ENCODE measurements at places on chromosomes 1 and 21.

GRCh38 chr1:54037476-54037875, 15.5 kb downstream of the TMEM59 start:
- DNase-seq = no peak

DNA sequence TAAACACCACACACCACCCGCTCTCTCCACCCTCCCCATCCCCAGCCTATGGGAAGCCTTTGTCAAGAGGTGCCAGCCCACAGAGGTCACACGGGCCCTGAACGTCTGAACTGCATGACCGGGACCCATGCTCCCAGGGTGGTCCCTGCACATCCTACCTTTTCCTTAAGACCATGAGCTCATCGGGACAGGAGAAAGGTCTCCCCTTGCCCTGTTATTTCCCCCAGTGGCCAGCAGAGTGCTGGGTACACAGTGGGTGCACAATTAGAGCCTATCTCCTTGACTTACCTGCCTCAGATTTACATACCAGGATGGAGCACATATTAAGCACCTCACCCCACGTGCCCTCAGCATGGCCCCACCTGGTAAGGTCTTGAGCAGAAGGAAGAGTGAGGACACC, 30.9 kb downstream of the ACTA1 start:
- no peak for DNase-seq

DNA sequence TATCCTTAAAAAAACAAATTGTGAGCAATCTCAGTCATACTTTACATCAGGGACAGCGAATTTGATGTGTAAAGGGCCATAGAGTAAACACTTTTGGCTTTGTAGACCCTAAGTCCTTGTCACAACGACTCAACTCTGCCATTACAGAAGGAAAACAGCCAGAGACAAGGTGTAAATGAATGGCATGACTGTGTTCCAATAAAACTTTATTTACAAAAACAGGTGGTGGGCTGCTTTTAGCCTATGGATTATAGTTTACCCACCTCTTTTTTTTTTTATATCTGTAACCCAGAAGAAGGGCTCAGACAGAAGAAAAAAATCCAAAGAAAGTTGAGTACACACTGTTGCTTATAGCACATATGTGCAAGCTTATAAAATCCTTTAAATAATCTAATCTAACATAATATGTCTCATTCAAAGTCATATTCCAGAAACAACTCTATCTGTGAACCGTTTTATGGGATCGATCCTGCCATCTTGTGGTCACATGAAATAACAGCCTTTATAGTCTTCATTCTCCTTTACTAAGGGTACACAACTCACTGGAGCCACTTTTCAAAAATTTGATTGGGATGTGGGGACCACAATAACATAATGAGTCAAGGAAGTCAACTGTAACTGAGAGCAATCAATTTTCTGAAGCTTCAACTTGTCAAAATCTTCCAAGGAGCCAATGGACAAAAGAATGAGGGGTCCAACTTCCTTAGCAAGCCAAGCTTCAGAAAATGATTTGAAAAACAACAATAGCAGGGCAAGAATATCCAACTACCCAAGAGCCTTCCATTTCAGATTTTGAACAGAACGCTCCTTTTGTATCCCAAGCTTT, 142.2 kb upstream of the KRTAP19-8 start:
- DNase-seq = peak; percentile 8

- DNase-seq = no peak
Observed at GRCh38 chr1:119358636-119359035, 9.9 kb upstream of the HAO2 start.

DNA sequence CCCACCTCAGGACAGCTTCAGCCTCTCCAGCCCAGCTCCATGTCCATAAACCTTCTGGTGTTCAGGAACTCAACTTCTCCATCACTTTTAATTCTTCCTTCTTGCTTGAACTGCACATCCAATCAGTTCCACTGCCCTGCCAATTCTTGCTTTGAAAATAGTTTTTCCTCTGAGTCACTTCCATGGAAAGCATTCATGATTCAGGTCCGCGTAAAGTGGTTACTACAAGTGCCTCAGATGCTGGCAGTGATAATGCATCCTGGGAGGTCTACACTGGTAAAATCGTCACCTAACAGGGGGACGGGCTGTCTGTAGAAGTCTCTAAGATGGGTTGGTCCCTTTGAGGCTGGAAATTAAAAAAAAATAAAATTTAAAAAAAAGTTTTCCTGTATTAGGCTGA, 25.9 kb upstream of the RCAN1 start:
- DNase-seq = no peak

GRCh38 chr1:81007024-81007423, 793.7 kb upstream of the ADGRL2 start:
- no peak for DNase-seq

DNA sequence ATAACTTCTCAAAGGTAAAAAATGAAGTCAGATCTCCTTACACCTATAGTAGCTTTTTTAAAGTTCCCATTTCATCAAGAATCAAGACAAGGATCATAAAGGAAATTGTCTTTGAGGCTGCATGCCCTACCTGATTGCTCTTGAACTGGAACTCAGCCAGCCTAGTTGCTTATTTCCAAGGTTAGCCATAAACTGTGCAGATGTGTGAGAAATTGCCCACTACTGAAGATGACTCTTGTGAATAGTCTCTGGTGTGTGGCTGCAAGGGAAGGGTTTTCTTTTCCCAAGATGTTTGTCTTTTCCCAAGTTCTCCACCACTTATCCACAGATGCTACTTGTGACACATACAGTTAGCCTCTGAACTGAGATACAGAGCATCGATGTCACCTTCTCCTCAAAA, 81.7 kb upstream of the DUSP10 start:
- no peak for DNase-seq

DNA sequence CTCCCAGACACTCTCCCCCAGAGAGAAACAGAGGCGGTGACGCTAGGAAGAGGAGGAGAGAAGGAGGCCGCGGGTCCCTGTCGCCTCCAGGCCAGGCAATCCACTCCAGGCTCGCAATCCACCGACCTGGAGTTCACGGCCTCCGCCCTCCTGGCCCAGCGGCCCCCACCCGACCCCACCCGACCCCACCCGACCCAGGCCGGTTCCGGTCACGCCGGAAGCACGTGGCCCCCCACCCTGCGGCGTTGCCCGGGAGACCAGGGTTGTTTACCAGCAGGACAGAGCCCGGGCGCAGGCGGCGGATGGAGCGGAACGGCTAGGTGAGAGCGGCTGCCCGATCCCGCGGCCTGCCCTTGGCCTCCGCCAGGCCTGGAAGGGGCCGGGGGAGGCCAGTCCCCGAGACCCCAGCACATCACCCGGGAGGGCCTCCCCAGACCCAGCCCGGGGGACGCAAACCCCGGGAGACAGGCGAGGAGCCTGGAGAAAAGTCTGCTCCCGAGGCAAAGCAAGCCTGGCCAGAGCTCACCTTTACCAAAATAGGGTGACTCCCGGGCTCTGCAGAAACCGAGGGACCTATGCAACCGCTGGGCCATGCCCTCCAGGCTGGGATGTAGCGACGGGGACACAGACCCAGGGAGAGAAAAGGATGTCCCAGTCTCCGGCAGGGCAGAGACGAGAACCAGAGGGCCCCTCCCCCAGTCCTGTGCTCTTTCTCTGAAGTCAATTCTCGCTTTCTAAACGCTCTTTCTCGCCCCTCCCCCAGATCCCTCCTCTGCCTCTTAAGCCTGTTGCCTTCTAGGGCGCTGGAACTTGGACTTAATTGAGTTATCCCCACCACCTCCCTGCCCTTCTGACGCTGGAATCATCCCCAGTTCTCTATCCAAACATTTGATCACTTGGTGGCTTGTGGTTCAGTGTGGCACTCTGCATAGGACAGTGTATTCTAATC, at the start of the genes PLA2G2C and UBXN10:
Gene PLA2G2C (minus strand): TSS at position 685 of the 949 bp plus-strand sequence. CDS start 9,155 bp downstream, outside the sequence.
Gene UBXN10 (plus strand): TSS at position 263 of the 949 bp plus-strand sequence. CDS start 4,466 bp downstream, outside the sequence.
- peak; percentile 24 for DNase-seq

Measured in NCI-H1092 (cell line).